Suppressor macrophage treated with lipopolysaccharide for 4 hours (primary cell): ENCODE measurements at places on chromosomes 7 and 10.

- no peak for DNase-seq
Observed at GRCh38 chr10:101066896-101067355, 5.1 kb downstream of the KAZALD1 start.

DNA sequence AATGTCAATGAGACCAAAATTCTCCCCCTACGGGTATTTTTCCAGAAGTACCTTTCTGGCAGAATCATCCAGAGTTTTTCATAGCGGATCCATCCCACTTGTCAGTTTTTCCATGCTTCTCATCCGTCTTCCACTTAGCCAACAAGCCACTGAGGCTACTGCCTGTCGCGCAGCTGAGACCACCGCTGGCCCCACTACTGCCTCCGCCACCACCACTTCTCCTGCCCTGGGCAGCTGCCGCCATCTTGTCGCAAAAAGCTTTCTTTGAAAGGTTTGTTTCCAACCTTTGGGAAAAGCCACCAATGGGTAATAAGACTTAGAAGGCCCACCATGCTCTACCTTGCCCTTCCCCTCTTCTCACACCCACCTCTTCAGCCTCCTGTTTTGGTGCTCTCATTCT is 42.1 kb downstream of the ERLIN1 start:
- DNase-seq: no peak

DNA sequence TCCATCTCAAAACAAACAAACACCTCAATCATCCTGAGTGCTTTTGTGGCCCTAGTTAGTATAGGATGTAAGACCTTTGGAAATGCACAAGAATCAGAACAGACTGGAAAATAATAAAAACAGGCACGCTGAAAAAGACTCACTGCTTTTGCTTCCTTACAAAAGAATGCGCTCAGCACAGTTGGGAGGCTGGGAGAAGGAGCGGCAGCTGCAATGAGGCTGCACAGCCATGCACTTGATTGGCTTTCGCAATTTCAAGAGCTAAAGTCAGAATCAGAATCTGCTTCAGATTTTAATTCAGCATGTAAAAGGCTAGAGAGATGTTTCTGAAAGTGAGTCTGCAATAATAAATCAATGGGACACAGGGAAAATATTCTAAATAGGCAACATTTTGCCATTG is 97.2 kb downstream of the FRMD4A start:
- no peak for DNase-seq

- DNase-seq: no peak
Observed at GRCh38 chr10:101165736-101166135, 34.6 kb downstream of the TLX1 start.

DNA sequence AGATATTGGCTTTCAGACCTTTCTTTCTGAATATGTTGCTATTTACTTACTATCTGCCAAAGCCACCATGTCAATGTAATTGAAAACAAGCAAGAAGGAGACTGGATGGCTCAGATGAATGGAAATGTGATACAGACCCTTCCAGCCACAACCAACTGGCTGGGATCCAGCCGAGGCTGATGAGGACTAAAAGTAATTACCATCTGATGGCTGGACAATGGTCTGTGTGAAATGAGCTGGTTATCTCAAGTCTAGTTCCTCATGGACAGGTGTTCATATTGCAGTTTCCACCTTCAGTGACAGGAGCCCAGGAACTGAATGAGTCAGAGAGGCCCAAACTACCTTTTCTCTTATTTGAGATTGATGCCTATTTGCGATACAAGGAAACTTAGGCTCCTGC is 267.5 kb downstream of the GATA3 start:
- DNase-seq: no peak

GRCh38 chr7:44729949-44730590 is 18.6 kb upstream of the ZMIZ2 start:
- DNase-seq: no peak

GRCh38 chr7:35380739-35381224 is 126.9 kb upstream of the TBX20 start:
- peak; percentile 68 for DNase-seq

DNA sequence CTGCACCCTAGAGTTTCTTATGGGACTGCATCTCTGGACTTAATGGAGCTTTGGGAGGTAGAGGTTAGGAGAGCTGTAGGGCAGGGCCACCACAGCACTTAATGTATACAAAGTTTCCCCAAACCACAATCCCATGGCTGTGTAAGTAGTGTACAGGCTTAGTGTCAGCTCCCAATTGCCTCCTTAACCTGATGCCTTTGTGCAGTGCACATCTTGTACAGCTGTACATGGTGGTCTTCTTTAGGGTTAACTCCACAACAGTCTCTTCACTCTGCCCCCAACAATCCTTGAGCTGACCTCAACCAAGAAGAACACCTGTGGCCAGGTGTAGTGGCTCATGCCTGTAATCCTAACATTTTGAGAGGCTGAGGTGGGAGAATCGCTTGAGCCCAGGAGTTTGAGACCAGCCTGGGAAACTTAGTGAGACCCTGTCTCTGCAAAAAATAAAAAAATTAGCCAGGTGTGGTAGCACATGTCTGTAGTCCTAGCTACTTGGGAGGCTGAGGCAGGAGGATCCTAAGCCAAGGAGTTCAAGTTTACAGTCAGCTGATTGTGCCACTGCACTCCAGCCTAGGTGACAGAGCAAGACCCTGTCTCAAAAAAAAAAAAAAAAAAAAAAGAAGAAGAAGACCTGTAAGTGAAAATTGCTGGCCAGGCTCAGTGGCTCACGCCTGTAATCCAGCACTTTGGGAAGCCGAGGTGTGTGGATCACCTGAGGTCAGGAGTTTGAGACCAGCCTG is 6.8 kb downstream of the PLAU start:
- DNase-seq: no peak

DNA sequence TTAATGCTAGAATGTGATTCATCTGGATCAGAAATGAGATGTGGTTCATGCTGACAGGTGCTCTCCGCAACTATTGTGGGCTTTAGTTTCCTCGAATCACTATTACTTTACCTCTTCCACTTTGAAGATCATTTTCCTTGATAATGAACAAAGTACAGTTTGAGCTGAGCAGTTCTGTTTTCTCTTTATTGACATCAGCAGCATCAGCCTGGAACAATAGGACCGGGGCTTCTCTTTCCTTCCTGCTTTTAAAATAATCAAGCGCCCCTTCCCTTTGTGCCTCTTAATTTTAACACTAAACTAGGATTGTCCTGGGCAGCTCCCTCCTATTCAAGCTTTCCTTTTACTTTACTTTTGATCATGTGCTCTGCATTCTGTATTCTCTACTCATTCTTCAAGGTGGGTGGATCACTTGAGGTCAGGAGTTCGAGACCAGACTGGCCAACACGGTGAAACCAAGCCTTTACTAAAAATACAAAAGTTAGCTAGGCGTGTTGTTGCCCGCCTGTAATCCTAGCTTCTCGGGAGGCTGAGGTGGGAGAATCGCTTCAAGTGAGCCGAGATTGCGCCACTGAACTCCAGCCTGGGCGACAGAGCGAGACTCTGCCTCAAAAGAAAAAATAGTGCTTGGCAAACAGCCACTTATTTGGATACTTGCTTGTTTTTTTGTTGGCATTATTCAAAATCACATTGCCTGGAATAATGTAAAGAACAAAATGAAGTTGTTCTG is 67.0 kb upstream of the RHEB start:
- no peak for DNase-seq

DNA sequence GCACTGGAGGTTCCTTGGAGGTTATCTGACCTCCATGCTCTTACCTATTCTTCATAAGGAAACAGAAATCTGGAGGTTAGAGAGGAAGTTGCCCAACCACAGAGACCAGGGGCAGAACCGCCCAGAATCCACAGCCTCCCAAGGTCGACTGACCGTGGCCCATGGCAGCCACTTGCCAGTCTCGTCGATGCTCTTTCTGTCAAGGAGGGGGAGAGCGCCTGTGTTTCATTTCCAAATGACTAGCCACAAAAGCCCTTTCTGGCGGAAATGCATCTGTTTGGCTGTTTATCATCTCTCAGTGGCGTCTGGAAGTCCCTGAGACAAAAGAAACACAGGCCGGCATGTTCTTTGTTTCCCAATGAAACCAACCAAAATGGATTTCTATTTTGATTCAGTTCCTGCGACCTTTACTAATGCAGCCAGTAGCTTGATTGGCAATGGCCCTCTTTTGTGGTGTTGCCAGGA is 2.9 kb downstream of the RAMP3 start:
- peak; percentile 23 for DNase-seq

DNA sequence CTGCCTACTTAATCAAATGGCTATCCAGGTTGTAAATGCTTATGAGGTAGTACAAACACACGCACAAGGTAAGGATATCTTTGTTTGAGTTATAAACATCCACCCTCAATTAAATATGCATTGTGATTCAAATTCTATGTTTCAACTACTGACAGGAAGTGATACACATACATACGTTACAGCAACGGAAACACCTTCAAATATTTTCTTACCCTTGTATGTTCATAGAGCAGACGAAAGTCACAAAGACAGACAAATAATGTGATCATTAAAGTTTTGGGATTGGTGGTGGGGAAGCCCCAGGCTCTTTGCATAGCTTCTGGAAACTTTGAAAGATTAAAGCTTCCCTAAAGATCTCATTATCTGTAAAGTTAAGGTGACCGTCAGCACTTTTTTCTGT is 521.0 kb downstream of the PARD3 start:
- no peak for DNase-seq

DNA sequence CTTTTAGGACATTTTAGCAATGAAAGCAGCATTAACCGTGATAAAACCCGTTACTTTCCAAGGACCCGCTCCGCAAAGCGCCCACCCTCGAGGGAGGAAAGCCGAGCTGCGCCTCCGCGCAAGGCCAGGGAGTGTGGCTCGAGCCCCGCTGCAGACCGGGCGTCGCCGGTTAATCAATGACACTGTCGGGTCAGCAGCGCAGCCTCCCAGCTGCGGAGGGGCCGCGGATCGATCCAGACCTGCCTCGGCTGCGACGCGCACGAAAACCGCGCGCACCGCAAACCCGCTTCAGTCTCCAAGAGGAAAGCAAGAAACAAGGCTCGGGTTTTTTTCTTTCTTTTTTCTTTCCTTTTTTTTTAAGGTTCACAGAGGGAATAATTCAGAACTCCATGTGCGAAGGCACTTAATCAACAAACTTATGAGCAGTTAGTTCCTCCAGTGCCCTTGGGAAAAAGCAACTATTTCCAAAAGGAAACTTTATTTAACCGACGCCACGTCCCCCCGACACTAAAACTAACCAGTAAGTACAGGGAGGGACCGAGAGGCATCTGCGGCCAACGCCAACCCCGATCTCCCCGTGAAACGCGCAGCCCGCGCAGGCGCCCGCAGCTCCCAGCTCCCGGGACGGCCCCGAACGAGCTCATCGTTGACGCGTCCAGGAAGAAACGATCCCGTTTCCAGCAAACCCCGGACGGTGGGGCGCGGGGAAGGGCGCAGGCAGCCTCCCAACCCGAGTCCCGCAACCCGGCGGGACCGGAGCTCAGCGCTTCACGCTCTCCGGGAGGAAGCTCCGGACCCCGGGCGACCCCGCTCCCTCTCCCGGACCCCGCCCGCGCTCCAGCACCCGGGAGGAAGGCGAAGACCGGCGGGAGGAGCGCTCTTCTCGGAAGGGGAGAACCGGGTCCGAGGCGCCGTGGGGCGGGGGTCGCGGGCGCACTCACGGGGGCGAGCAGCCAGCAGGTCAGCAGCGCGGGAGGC is 598 bp downstream of the VIPR2 start:
- no peak for DNase-seq

GRCh38 chr10:110667620-110668343 is 23.6 kb downstream of the RBM20 start:
- no peak for DNase-seq

DNA sequence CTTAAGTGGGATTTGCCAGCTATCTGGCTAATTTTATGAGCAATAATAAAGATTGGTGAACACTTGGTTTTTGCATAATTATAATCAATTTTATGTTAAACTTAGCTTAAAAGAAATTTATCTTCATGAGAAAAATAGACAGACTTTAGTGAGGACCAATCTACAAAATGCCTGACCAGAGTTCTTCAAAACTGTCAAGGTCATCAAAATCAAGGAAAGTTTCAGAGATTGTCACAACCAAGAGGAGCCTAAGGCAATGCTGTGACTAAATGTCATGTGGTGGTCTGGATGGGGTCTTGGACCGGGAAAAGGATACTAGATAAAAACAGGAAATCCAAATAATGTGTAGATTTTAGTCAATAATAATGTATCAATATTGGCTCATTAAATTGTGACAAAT is 17.7 kb upstream of the FAM170B start:
- no peak for DNase-seq

DNA sequence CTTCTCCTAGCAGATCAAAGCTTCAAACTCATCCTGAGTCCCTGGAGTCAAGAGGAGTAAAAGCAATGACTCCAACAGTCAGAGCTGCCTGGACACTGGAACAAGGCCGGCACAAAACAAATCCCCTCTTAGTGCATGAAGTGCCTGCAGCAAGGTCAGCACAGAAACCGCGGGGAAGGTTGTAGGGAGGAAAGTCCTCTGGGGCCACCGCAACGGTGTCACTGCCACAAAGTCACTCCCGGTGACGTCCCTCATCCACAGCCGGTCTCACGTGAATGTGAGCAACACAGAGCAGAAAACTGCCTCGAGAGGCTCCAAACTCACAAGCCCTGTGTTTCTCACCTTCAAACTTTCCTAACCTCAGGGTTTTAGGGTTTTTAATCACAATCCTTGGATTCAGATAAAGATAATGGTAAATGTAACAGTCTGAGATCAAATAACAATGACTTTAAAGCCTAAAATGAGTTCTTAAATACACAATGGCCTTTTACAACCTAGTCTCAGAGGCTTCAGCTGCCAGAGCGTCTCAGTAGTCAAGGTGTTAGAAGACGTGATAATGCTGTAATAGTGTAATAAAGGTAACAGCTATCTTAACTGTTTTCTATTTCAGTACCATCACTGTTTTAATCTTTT is 274.3 kb downstream of the ZMYND11 start:
- no peak for DNase-seq

DNA sequence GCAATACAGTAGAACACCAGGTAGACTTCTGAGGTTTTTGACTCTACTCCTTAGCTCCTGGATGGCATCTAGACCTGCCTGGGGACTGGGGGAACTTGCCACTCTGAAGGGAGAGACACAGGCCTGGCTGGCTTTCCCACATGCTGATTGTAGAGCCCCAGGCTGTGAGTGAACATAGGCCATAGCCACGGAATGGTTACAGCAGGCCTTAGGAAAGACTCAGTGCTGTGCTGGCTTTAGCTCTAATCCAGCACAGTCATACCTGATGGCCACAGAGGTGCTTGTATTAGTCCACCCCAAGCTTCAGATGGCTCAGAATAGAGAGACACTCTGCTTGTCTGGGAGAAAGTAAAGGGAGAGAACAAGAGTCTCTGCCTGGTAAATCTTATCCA is 35.0 kb upstream of the ARHGAP12 start:
- no peak for DNase-seq

GRCh38 chr7:113026941-113027340 is 59.7 kb downstream of the GPR85 start:
- no peak for DNase-seq
